Activated T-helper 17 cell treated with anti-CD3 and anti-CD28 coated beads, Interleukin-2, amount 50 U/mL, for 72 hours (primary cell): ENCODE measurements at places on chromosomes 13 and 19. TPM values are rescaled to one million over a fixed set of nuclear protein-coding genes. Genes with fewer than 3 reads are reported as not detected.

DNA sequence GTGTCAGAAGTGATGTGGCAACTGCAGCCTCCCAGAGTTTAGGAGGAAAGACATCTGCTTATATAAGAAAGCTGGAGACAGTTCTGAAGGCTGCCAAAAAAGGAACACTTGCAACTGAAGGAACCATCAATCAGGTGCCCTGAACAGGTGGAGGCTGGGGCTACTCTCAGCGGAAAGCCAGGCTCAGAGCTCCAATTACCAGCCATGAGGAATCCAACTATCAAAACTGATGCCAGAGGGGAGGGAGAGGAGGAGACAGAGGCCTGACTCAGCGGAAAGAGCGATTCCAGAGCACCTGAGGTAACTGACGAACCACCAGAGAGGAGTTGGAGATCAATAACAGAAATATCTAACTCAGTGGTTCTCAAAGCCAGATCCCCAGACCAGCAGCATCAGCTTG lies 24.3 kb downstream of the LEUTX start:
- ATAC-seq, result no peak

The SLC25A23 gene
- 7.8 TPM for total RNA-seq

- no peak for ATAC-seq
These were observed 4.0 kb downstream of the CEBPA start for GRCh38 chr19:33298146-33298911.

GRCh38 chr19:38151242-38151641 lies 72.8 kb downstream of the DPF1 start:
- no peak for ATAC-seq

- no peak for ATAC-seq
These were observed 34.3 kb upstream of the IL17D start for GRCh38 chr13:20669162-20669561.

GRCh38 chr19:4971424-4971793 lies 2.5 kb downstream of the KDM4B start:
- ATAC-seq, result no peak

The ZNF230 gene
- total RNA-seq, result 4.5 TPM
